ENCODE measurements at places on chromosomes 1 and 21.

GRCh38 chr1:223680188-223680587 is 14.7 kb upstream of the CAPN8 start:
- no peak for DNase-seq

GRCh38 chr1:61081144-61081685 is 1.1 kb upstream of the NFIA start:
- DNase-seq = no peak

GRCh38 chr21:33116676-33117075 is 46.7 kb downstream of the OLIG1 start:
- no peak for DNase-seq

- no peak for DNase-seq
Observed at GRCh38 chr1:216194721-216195120, 228.5 kb downstream of the USH2A start.

DNA sequence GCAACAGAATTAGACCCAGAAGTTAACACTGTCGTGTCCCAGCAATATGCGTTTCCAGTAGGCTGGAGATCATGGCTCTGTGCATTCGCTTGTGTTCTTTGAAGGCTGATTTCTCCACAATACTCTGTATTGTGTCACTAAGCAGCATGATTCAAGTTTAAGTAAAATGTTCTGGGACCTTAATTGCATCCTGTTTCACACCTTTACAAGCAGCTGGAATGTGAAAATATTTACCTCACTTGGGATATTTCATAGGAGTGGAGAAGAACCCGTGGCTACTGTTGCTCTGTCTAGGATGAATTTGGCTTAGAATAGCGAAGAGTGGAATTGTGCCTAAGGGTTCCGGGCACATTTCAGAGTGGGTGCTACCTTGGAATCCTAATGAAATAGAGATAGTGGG is 6.3 kb downstream of the PTGFRN start:
- no peak for DNase-seq

DNA sequence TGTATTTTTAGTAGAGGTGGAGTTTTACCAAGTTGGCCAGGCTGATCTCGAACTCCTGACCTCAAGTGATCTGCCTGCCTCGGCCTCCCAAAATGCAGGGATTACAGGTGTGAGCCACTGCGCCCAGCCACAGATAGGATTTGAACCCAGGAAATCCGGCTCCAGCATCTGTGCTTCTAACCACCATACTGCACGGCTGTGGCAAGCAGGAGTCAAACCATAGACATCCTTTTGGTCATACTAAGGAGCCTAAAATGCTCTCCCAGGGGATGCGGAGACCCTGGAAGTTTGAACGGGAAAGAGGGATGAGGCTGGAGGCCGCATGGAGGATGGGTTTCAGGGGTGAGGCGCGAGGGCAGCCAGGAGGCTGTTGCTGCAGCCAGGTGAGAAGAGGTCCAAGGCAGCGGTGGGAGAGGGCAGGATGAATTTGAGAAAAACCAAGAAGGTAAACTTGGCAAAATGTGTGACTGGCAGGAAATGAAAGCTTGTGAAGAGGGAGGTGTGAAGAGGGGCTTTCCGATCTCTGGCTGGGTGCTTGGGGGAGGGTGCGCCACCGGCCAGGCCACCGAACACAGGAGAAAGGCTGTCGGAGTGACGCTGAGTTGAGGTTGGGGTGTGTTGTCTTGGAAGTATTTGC is 24.0 kb upstream of the CDK18 start:
- peak; percentile 56 for DNase-seq

- no peak for DNase-seq
Observed at GRCh38 chr1:18160290-18160942, 52.8 kb downstream of the IGSF21 start.

GRCh38 chr1:11985171-11985570 is 4.9 kb downstream of the MFN2 start:
- no peak for DNase-seq

- no peak for DNase-seq
Observed at GRCh38 chr1:63873751-63874150, 99.9 kb downstream of the ROR1 start.

DNA sequence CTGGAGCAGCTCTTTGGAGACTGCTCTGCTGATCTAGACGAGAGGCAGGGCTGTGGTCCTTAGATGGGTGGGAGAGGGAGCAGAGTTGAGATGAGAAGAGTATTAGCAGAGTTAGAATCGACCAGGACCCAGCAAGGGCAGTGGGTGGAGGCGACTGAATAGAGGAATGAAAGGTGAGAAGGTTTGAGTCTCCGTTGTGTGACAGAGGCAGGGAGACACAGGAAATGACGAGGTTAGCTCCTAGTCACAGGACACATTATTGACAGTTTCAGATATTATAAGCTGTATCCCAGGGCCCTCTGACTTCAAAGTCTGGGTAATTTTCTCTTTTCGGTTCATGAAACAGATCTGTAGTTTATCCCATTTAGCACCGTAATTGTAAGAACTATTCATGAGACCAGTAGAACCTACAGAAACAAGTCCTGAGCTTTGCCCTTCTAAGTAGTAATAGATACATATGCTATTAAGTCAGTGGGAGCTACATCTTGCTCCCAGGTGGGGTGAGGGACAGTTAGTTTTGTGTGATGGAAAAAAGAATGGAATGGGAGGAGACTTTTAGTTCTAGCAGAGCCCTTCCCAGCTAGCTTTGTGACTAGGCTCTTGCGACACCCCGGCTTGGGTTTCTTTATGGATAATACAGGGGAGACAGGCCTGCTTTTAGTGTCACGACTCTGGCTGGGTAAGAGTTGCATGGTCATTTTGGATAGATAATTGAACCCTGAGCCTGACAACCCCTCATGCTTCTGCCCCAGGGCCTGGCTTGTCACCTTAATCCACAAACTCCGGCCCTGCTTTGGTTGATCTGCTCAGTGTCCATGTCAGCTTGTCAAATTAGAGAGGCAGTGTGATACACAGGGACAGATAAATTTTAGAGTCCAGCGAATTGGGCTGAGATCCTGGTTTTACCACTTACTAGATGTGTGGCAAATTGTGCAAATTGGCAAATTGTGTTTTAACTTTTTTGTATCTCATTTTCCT is 70.2 kb downstream of the UCK2 start:
- no peak for DNase-seq

- DNase-seq = no peak
Observed at GRCh38 chr21:23612210-23612609, 1995.1 kb downstream of the MRPL39 start.

DNA sequence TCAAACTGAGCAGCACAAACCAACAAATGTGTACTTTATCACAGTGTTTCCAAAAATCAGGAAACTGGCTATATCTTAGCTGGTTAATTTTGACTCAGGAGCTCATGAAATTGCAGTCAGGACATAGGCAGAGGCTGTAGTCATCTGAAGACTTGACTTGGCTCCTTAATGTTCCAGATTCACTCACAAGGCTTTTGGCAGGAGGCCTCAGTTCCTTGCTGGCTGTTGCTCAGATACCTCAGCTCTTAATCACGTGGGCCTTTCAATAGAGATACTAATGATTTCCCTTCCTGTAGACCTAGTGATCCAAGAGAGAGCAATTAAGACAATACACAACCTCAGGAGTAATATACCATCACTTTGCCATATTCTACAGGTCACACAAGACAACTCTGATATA is 537.7 kb downstream of the BRINP3 start:
- DNase-seq = no peak

DNA sequence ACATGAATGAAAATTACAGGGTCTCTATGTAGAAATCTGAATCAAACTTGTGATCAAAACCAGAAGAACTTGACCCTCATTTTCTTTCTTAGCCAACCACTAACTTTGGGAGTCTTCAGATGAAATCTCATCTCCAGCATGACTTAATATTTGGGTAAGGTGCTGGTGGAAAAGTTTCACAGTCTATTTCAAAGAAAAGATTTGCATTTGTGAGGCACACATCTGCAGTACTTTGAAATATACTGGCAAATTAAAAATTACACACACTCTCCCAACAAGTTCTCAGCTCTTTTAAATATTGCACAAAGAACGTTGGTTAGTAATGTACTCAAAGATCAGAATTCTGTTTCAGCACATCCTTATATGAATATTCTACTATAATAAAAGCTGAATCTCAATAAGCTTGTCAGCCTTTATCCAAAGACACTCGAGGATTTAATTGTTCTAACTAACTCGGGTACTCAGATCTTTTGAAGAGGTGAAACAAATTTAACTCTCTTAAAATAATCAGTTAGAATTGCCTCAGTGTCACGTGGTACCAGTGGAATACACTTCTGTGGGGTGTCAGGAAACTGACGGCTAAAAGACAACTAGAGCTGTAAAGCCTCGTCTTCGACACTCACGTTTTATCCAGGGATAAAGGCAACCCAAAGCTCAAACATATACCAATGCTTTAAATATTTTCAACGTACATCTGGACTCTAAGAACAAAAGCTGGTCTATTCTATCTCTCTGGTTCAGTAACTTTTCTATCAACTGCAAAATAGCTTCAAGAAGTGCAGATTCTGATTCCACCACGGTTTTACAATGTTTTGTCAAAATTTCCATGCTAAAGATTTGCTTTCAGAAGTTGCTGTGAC is 19.0 kb downstream of the SAMSN1 start:
- no peak for DNase-seq

DNA sequence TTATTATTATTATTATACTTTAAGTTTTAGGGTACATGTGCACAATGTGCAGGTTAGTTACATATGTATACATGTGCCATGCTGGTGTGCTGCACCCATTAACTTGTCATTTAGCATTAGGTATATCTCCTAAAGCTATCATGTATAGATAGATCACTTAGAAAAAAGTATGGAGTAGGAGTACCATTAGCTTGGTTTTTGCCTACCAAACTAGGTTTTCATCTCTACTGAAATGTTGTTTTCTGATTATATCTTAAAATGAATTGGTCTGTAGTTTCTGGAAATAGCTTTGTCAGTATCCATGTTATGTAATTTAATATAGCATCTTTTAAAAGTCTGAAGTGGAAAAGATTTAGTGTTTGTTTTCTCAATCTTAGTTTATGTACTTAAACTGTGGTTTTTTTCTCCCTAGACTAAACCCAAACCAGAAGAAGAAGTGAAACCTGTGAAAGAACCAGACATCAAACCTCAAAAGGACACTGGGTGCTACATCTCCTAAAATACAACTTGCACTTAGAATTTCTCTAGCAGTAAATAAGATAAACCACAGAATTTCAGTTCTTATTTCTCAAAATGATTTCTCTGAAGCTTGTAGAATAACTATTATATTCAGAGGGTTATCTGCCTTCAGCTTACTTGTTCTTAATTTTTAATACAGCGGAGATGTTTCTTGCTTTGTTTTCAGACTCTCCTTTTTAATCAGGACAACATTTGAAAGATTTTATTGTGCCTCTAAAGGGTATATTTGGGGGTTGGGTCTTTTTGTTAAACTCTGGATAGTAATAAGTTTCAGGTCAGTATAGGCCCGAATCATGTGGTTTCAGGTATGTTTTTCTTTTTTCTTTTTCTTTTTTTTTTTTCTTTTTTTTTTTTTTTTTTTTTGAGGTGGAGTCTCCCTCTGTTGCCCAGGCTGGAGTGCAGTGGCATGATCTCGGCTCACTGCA is 4.5 kb upstream of the FAM177B start:
- DNase-seq = no peak

DNA sequence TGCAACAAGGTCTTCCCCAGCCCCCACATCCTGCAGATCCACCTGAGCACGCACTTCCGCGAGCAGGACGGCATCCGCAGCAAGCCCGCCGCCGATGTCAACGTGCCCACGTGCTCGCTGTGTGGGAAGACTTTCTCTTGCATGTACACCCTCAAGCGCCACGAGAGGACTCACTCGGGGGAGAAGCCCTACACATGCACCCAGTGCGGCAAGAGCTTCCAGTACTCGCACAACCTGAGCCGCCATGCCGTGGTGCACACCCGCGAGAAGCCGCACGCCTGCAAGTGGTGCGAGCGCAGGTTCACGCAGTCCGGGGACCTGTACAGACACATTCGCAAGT is 3.8 kb downstream of the ZBTB18 start:
- DNase-seq = no peak

- no peak for DNase-seq
Observed at GRCh38 chr1:201448990-201449389, 20.0 kb downstream of the PHLDA3 start.

DNA sequence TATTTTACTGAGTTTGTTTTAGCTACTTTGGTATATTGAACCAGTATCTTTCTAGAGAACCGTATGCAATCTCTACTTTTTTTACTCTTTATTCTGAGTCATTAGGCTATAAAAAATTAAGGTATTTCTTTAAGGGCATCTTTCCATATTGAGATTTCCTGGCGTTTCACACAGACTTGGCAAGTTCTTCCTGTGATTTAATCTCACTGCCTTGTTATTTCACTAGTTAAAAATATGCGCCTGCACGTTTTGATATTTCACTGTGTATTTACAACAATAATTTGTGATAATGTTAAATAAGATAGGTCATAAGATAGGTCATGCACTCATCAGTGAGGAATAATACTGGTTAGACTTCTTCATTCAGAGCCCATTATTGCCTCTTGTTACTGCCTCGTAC is 16.2 kb upstream of the CR1L start:
- DNase-seq = no peak

DNA sequence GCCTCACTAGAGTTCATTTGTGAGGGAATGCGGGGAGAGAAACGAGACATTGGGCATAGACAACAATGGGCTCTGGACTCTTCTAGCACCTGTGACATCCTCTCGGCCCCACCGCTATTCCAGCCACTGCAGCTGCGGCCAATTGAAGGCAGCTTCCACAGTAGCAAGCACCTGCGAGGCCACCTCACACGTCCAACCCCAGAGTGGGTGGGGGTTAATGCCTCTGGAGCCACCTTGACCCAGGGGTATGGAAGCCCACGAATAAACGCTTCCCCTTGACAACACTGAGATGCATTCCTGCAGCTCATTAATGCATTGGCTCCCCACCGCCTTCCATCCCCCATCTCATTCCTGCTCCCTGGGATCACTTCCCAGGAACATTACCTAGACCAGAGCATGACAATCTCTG is 104.4 kb downstream of the GLIS1 start:
- no peak for DNase-seq

DNA sequence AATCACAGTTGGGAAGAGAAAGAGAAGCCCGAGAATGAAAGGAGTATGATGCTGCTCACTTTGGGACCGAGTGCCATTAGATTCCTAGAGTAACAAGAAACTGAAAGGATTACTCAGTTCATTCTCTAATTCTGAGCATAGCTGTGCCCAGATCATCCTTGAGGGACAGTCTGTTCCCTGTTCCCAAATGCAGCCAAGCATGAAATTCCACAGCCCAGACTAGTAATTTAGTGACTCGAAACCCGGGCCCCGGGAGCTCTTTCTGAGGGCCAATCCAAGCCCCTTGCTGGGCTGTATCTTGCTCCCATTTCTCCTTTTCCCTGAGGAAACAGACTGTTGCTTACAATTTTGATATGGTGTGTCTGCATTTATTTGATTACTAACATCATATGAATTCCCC is 30.0 kb upstream of the ETS2 start:
- no peak for DNase-seq

- DNase-seq = no peak
Observed at GRCh38 chr1:191261111-191261510, 783.4 kb upstream of the BRINP3 start.

DNA sequence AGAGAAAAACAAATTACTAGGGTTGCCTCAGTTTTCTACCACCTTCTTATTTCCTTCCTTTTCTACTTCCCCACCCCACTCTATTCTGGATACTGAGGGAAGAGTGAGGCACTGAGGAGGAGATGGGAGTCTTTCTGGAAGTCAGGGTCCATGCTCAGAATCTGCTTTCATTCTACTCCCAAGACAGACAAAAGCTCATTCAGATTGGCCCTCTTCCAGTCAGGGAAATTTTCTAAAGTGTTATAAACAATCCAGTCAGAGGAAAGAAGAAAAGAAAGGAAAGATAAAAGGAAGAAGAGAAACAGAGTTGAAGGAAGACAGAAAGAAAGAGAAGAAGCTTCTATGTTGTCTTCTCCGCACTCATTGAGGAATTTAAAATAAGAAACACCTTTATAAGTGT is 228.6 kb downstream of the COP1 start:
- DNase-seq = no peak

GRCh38 chr1:227388214-227389168 is 70.2 kb upstream of the CDC42BPA start:
- no peak for DNase-seq

Data from stimulated activated CD4-positive, alpha-beta T cell treated with anti-CD3 and anti-CD28 coated beads, Interleukin-1b, Interleukin-23, amount 100 ng/mL, for 48 hours (primary cell).